Forelimb muscle (tissue), 1 donor: ENCODE measurements at places on chromosomes 7 and 10. TPM values are rescaled to one million over a fixed set of nuclear protein-coding genes. Genes with fewer than 3 reads are reported as not detected.

The NEUROG3 gene
- polyA plus RNA-seq: not detected

DNA sequence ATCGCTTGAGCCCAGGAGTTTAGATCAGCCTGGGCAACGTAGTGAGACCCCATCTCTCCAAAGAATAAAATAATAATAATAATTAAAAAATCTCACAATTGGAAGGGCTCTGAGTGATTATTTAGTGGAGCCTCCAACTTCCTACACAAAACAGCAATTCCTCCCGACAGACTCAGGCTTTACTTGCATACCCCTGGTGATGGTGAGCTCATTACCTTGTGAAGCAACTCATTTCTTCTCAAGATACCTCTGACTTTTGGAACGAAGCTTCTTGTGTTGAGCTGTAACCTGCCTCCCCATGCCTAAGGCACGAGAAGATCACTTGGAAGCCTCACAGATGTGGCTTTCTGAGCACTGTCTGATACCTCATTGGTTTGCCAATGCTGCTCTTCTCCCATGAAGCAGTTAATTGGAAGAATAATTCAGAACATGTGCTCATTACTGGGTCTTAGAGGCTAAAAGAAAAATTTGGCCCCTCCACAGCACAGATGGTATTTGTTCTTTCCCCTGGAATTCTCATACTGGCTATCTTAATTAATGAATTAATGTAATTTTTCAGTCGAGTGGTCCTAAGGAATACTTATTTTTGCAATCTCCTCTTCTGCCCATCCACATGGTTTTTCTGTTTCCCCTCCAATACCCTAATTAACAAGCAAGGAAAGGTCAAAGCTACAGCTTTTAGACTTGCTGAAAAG, 769.0 kb downstream of the TYW1 start:
- DNase-seq: no peak

DNA sequence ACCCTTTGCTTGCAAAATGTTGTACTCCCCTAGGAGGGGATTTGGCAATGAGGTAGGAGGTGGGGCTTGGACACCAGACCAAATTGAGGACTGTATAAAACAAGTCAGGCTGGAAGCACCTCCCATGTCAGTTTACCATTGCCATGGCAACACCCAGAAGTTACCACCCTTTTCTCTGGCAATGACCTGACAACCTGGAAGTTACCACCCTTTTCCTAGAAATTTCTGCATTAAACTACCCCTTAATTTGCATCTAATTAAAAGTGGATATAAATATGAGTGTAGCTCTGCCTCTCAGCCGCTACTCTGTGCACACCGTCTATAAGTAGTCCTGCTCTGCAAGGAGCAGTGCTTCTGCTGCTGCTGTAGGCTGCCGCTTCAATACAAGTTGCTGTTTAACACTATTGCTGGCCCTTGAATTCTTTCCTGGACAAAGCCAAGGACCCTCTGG, 7.8 kb upstream of the BLNK start:
- DNase-seq: no peak

The SFXN4 gene
- polyA plus RNA-seq: 24.0 TPM

The ITGB8 gene
- 3.9 TPM for polyA plus RNA-seq

The NXPH1 gene
- not detected for polyA plus RNA-seq
